ENCODE measurements at places on chromosomes 16 and 17.

DNA sequence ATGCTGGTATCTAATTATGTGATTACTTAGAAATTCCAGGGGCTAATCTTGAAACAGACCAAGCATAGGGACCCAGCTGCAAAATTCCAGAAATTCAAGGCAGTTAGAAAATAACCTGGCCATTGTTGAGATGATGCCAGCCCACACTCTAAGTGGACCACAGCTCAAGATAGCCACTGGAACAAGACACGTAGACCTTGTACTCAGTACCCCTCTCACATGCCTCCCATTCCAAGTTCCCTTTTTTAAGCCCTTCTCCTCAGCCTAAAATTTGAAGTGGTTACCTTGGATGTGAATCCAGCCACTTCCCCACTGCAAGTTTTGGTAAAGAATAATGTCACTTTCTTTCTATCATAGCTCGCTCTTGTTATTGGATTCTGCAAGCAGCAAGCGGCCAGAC lies 4.1 kb upstream of the ZNF19 start:
- no peak for DNase-seq

- no peak for DNase-seq
These were observed 247.6 kb downstream of the CNTNAP4 start for GRCh38 chr16:76524769-76525168.

DNA sequence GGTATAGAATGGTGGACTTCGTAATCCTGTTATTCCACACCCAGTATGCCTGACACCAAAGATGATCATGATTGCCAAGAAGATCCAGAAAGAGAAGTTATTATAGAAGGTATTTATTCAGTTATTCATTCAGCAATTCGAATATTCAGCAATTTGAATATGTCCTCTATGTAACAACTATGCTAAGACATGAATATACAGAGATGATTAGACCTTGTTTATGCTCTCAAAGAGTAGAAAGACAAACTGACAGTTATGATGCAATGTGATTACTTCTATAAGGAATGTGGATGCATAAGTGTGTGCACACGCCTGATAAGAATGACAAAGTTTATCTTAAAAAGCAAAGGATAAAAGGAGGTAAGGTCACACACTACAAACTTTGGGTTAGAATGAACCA lies 218.1 kb downstream of the CDH11 start:
- DNase-seq: no peak

DNA sequence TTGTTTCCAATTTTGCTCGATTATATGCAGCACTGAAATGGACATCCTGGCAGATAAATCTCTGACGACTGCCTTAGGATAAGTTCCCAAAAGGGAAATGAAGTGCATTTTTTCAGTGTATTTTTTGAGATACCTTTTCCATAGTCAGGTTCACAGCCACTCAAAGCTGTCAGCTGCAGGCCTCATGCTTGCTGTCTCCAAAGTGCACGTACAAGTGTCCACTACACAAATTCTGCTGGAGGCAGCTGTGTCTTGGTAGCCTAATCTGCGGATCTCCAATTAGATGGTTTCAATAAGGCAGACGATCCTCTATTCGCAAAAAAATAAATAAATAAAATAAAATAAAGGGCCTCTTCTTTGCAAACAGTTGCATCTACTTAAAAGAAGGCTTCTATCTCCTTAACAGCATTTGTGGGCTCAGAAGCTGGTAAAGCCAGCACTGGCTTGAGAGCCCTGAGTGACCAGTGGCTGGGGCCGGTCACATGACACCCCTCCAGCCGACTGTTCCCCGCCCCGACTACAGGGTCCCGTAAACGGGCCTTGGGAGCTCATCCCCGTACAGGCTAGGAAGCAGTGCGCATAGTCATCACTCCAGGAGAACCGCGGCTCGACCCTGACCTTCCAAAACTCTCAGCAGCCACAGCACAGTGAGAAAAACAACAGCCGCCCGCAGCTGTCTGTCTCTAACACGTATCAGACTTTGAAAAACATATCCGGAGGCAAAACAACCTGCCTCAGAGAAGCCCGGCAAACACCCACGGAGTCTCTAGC lies 18.8 kb downstream of the RPH3AL start:
- no peak for DNase-seq

- DNase-seq: no peak
These were observed 39.9 kb downstream of the DNAH17 start for GRCh38 chr17:78537217-78537860.
